ENCODE measurements at places on chromosomes 6 and 20.

- no peak for DNase-seq
Measured at GRCh38 chr20:32191873-32192272, 15.7 kb downstream of the PLAGL2 start.

GRCh38 chr20:34047917-34048316, 54.2 kb downstream of the RALY start:
- no peak for DNase-seq

DNA sequence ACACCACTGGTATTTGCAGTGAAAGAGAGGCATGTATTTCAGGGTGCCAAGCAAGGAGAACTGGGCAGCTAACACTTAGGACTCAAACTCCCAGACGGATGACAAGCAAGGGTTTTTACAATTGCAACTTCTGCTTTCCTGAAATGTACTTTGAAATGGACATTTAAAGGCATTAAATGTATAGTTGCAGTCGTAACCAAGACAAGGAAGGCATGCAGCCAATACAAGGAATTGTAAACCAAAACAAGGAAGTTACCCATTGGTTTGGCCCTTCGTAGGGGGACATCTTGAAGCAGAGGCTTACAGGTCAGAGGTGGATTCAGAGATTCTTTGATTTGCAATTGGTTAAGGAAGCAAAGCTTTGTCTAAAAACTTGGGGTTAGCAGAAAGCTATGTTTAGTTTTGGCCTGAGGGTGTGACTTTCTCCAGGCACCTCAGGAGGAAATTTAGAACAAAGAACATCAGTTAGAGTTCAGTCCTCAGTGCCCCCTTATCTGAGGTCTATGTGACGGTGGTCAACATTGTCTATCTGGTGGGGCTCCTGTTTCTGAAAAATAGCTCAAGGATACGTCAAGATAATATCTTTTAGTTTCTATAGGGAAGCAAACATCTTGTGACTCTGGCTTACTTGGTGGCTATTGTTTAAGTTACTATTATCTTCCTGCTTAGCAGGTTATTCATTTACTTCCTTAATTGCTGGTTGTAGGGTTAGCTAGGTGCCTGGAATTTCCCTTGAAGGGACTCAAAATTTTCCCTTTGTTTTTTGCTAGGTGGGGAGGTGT, 266.0 kb downstream of the CD83 start:
- DNase-seq: no peak

- no peak for DNase-seq
Measured at GRCh38 chr6:14966096-14966905, 279.6 kb upstream of the JARID2 start.

GRCh38 chr20:32891491-32891890, 32.8 kb downstream of the EFCAB8 start:
- no peak for DNase-seq

DNA sequence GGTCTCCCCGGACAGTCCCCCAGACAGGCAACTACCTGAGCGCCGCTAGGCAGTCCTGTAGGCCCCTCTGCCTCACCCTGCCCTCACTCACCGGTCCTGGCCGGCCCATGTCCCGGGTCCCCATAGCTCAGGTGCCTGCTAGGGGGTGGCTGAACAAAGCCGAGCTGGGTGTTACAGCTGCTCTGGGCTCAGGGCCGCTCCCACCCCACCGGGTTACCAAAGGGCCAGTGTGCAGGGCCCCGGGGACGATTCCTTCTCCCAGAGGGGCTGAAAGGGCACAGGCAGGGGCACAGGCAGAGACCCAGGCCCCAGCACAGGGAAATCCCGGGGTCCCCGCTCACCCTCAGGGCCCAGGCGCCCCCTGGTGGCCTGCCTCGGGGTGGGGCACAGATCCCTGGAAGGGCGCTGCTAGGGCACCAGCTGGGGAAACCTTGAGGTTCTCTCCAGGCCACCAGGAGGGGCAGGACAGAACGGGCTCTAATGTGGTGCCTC, 118.4 kb downstream of the GRM4 start:
- no peak for DNase-seq

DNA sequence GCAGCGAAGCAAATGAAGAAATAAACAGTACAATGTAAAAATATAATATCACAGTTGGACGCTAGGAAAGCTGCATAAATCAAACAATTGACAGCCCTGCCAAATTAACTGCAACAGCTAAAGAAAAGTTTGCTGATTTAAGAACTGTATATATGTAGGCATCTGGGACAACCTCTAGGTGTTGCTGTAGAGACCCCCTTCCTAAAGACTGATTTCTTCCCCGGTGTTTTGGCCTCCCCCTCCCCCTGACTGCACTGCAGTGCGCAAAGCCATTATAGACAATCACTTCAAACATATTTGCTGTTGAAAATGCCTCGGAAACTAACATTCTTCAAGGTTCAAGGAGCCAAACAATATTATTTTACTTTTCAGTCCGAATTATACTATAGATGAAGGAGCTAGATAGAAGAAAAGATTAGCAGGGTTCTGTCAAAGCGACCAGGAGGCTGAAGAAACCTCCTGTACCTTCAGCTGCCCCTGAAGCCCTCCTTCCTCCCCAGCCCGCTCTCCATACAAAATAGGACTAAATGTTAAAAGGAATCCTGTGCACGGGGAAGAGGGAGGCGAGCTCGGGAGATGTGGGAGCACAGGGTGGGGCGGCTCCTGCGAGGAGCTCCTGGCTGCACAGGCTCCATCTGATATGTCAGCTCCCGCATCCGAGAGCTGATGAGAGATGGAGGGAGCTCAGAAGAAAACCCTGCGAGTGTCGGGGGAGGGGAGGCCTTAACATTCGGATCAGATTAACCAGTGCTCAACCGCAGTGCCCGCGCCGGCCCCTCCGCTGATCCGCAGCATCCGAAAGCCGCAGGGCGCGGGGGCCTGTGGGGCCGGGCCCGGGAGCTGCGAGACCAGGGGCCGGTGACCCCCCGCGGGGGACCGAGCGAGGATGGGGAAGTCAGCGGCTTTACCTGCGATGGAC, 822 bp downstream of the ELOVL4 start:
- no peak for DNase-seq

DNA sequence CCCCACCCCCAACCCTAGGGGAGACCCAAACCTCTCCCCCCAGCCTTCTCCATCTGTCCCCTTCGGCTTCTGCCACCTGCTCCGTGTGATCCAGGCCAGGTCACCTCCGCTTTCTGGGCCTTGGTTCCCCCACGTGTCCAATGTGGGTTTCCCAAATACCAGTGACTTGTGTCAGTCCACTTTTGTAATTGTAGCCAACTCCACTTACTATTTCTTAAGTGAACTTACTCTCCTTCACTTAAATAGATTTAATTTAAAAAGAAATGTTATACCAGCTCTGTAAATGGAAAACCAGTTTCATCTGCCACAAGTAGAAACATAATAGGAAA, 10.0 kb upstream of the FAM110A start:
- no peak for DNase-seq

DNA sequence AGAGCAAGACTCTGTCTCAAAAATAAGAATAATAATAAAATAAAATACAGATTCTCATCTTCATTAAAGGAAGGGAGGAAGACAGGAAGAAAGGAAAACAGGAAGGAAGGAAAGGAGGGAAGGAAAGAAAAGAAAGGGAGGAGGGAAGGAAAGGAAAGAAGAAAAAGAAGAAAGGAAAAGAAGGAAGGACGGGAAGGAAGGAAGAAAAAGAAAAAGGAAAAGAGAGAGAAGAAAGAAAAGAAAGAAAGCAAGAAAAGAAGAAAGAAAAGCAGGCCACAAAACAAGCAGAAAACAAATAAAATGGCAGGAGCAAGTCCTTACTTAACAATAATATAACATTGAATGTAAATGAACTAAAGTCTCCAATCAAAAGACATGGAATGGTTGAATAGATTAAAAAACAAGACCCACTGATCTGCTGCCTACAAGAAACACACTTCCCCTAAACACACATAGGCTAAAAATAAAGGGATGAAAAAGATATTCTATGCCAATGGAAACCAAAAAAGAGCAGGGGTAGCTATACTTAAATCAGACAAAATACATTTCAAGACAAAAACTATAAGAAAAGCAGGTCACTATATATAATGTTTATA, 60.4 kb downstream of the ZFP64 start:
- DNase-seq: no peak

GRCh38 chr20:61704661-61705060, 361.0 kb downstream of the TAF4 start:
- DNase-seq: no peak

DNA sequence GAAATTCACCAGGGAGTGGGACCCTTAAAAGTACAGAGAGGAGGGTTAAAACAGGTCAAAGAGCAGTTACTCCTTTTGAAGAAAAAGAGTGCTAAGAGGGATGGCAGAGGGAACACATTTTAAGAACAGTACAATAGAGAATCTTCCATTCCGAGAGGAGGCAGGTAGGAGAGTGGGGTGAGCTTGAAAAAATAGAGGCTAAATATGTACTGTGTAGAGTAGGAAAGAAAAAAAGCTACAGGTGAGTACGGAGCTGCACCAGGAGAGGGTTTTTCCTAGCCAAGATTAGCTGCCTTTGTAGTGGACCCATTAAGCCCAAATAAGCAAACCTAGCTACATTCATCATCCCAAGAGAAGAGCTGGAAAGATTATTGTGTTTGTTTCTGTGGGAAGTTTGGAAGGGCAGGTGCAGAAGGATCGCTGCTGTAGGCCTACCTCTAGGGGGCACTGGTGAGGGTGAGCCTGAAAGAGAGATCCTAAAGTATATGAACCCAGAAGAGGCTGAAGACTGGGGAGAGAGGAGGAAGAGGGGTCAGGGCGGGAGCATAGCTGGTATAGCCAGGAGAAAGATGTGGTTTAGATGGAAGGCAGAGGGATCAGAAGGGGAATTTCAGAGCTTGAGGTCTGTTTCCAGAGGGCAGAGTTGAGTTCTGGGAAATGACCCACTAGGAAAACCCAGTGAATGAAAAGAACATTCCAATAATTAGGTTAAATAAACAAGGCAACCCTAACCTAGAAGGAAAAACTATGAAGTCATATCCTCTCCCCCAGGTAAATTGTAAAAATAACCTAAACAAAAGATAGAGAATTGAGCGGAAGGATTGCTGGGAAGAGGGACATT, 50.2 kb upstream of the HINT3 start:
- no peak for DNase-seq

DNA sequence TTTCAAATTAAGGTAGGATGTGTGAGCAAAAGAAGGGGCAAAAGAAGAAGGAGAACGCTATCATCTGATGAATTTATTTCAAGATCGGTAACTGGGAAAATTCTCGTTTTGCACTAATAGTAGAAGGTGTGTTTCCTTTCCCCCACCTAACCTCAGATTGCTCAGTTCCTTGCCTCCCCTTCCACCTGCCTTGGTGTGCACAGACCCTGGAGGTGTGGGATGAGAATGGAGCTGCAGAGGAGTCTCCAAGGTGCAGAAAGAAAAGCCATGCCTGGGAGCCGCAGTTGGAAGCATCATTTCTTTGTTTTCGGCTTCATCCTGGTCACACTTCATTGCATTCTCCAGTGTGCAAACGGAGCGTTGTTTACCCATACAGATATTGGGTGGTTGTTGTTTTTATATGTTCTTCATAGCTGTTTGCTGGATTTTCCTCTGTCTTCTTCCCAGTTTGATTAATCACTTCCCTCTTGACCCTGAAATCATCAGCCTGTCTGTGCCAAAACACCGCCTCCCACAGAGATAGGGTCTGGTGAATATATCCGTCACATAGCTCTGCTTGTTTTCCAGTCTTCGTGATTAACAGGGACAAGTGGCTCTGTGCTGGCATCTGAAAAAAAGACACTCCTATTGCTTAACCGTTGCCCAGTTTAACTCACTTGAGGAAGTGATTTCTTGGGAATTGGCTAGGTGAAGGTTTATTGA, 40.2 kb upstream of the NEDD9 start:
- no peak for DNase-seq

DNA sequence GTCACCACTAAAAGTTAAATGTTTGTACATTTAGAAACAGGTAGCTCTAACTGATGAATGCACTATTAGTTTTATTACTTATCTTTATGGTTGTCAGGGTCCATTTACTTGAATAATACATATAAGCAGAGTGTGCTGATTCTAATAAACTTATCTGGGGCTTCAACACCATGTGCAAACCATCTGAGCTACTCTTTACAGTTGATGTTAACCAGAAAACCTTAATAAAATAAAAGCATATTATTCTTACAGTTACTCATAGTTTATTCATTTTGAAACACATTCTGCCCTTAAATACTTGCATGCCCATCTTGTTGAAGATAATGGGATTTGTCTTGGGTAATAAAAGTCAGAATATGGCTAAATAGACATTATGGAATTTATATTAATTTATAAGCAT, 1042.2 kb downstream of the EPHA7 start:
- DNase-seq: no peak

GRCh38 chr6:96967957-96968871, 43.7 kb downstream of the KLHL32 start:
- no peak for DNase-seq

- DNase-seq: no peak
Measured at GRCh38 chr6:26224547-26224912, 137.3 kb downstream of the HFE start.

- no peak for DNase-seq
Measured at GRCh38 chr6:108518714-108519576, 41.8 kb upstream of the FOXO3 start.

DNA sequence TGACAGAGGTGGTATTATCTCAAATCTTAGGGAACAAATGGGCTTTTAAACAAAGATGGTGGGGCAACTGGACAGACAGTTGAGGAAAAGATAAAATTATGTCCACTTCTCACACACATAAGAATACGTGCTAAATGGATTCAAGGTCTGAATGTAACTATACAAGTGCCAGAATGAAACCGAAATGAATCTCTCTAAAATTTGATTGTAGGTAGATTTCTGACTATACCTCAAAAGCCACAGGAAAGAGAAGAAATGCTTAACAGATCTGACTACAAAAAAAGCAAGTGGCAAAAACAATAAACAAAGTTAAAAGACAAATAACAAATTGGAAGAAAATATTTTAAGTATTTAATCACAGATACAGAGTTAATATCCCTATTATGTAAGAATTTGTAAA, 182.7 kb upstream of the OLIG3 start:
- no peak for DNase-seq

GRCh38 chr6:12849809-12850198, 133.2 kb downstream of the PHACTR1 start:
- no peak for DNase-seq

- DNase-seq: no peak
Measured at GRCh38 chr6:169086020-169086419, 167.6 kb downstream of the THBS2 start.

- peak; percentile 49 for DNase-seq
Measured at GRCh38 chr6:37285861-37286311, 27.9 kb upstream of the TMEM217 start.

- no peak for DNase-seq
Measured at GRCh38 chr6:11618533-11618932, 81.0 kb downstream of the TMEM170B start.

DNA sequence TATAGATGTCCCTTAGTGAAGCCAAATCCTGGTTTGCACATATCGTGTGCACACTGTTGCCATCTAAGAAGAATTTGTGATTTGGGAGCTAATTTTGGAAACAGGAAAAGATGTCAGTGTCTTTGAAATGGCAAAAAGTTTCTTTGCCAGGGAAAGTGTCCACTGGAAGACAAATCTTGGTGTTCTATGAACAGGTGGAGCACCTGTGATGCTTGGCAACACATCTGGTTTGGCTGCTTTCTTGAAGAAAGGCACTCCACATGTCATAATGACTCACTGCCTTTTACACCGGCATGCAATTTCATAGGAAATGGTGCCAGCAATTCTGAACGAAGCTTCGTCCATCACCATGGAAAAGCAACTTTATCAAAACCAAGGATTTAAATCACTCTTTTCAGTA, 1040.0 kb upstream of the MAP3K7 start:
- DNase-seq: no peak

- DNase-seq: no peak
Measured at GRCh38 chr6:11043378-11043960, 636 bp downstream of the ELOVL2 start.
